Left kidney (tissue), 8 donors: ENCODE measurements at places on chromosomes 4 and X.

GRCh38 chr4:41418444-41418843, 119.5 kb upstream of the LIMCH1 start:
- DNase-seq = no peak

GRCh38 chrX:72381439-72382201, 75.9 kb upstream of the CITED1 start:
- DNase-seq = no peak

- no peak for DNase-seq
Measured at GRCh38 chr4:139297001-139297410, 4.3 kb upstream of the NAA15 start.

GRCh38 chr4:151644622-151645021, 116.2 kb downstream of the GATB start:
- DNase-seq = no peak

GRCh38 chr4:126752126-126752525, 880.6 kb upstream of the INTU start:
- DNase-seq = no peak

GRCh38 chrX:33725535-33726210, 406.4 kb downstream of the FAM47A start:
- peak; percentile 45 for DNase-seq
